Activated CD4-positive, alpha-beta T cell treated with anti-CD3 and anti-CD28 coated beads, Interleukin-2, amount 50 U/mL, for 16 hours (primary cell): ENCODE measurements at places on chromosomes 5 and 9.
A peak's percentile ranks its signal among the peaks of the same experiment; 100 is the strongest.

DNA sequence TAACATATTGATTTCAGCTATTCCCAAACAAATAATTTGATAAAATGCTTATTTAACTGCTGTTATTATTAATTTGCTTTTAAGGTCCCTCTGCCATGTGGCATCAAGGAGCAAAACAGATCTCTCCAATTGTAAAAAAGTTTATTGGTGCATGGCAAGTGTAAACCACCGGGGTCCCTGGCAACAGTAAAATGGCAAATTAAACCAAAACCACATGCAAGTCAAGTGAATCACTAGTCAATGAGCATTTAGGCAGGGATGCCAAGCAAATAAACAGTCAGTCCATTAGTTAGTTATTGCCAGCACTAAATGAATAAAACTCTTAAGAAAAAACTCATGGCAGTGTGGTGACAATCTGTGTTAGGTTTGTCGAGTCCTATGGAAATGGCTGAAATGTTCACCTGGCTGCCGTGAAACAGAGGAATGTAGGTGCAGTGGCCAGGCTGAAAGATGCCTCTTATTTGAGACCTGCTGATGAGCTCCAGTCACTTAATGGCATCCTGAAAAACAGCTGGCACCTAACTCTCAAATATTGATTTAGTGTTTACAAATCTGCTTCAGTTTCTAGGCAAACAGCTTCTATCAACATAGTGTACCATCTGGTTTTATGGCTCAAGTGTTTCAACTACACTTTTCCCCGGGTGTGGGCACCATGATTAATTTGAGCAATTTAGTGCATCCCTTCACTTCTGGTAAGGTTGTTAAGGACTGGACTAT, 296.5 kb upstream of the ITGA1 start:
- no peak for DNase-seq

- DNase-seq = no peak
Observed at GRCh38 chr9:116005205-116005604, 148.4 kb upstream of the PAPPA start.

DNA sequence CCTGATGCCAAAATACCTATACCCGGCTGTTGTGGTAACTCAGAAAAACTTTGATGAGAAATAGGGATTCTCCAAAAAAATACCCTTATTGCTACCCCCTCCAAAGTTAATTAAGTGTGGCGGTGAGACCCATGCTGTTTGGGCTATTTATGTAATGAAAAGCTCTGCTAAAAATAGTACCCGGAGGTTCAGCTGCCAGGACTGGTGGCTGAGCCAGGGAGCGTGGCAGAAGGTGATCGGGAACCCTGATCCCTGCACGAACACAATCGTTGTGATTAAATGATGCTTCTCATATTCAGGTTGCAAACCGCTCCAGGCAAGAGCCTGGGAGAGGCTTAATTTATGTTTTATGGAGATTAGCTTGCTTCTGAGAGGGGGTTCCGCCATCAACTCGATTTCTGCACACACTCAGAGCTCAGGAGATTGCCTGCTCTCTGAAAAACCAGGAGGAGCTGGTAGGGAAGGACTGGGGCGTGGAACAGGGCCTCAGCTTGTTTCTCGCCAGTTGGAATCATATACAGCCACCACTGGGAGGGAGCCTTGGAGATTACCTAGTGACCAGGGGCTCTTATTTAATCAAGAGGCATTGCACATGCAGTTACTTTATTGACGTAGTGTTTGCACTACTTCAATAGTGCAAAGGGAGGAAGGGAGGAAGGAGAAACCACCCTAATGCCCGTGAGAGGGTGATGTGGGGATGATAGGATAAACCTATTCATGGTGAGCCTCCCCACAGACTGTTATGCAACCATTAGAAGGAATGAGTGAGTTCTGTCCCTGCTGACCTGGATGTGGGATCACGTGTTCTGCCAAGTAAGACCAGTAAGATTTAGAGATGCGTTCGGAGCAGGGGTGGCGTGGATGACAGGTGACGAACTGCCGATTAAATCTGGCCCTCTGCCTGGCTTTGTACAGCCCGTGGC, 23.4 kb downstream of the HRH2 start:
- no peak for DNase-seq

- no peak for DNase-seq
Observed at GRCh38 chr5:43286623-43287022, 26.6 kb downstream of the HMGCS1 start.

DNA sequence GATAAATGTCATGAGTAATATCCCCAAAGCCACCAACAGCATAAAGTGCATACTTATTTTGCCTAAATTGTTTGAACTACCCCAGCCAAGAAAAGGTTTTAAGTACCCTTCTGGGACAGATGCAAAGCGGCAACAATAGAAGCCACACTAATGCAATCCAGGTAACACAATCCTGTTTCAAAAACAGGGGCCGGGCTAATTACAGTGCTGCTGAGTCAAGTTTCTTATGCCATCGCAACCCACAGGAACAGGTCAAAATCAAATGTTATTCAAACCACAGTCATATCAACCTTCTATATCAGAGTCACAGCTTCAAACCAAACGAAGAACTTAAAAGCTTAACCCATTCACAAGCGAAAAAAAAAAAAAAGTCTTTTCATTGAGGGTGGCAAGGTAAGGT, 28.3 kb downstream of the EBF1 start:
- no peak for DNase-seq

- no peak for DNase-seq
Observed at GRCh38 chr9:136610426-136610825, 52.3 kb upstream of the EGFL7 start.

- DNase-seq = peak; percentile 87
Observed at GRCh38 chr5:56259002-56259511, 25.9 kb upstream of the ANKRD55 start.

DNA sequence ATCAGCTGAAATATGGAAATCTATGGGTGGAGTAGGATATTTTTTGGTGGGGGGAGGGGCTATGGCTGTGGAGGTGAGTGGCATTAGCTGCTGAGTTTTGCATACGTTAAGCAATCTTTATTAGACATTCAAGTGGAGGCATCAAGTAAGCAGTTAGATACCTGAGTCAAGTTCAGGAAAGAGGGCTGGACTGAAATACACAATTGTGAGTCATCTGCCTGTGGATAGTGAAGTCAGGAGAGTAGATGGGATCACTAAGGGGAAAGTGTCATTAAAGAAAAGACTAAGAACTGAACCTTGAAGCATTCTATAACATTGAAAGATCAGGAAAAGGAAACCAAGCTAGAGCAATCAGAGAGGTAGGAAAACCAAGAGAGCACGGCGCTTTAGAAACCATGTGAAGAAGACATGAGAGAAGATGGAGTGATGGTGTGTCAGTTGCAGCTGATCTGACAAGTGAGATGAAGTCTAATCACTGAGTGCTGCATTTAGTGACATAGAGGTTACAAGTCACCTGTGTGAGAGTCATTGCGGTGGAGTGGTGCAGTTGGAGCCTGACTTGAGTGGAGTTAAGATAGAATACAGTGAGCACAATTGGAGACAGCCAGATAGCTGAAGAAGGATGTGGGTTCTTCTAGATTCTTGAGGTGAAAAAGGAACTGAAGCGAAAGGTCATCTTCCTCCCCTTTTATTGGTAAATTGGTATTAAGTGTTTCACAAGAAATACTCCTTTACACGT, 88.7 kb downstream of the PIP5K1B start:
- DNase-seq = no peak

DNA sequence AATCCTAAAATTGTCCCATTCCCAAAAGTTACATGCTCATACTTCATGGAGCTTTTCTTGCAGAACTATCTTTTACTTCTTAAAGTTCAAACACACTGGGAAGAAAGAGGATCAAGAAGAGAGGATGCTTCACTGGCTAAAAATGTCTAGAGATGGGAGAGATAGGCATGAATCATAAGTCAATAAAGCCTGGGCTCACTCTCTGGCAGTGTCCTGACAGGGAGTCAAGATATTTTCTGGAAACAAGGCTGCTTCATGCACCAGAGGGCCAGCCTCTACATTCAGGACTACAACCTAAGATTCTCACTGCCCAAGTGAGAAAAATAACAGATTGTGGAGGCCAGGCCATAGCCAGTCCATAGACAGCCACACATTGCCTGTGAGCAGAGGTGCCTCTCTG, 1358.4 kb downstream of the EFNA5 start:
- no peak for DNase-seq

DNA sequence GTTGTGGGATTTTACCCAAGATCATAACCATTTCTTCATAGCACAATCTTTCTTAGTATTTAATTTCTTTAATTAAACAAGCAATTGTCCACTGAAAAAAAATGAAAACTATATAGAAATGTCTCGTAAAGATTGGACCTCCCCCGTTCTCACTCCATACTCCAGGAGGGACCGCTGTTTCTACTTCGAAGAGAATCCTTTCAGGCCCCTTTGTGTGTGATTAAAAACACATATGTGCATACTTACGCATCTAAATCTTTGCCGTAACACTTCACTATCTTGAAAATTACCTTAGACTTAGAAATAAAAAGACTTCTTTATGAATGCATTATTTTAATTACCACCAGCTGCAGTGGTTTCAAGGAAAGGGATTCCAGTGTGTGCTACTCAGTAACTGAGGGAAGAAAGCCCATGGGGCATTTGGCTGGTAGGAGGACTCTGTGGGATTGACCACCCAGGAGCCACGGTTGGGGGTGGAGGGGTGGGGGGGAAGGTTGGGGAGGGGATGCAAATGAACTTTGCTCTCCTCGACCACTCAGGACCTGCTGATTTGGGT, 209.1 kb downstream of the FAM114A2 start:
- no peak for DNase-seq

DNA sequence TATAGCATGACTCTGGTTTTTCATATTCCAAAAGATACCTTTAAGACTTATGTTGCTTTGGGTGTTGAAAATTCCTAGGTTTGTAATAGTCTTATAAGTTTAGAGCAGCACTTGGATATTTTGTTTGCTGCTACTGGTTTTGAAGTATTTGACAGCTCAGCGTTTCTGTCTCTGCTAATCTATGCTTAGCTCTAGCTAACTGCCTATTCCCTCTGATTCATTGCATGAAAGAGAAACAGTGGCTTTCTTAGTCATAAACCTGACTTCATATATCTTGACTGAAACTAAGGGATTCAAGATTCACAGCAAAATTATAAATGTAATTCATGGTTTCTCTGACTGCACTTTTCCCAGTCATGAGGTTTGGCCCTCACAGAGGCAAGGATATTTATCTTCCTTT, 35.6 kb upstream of the ANXA1 start:
- peak; percentile 84 for DNase-seq

DNA sequence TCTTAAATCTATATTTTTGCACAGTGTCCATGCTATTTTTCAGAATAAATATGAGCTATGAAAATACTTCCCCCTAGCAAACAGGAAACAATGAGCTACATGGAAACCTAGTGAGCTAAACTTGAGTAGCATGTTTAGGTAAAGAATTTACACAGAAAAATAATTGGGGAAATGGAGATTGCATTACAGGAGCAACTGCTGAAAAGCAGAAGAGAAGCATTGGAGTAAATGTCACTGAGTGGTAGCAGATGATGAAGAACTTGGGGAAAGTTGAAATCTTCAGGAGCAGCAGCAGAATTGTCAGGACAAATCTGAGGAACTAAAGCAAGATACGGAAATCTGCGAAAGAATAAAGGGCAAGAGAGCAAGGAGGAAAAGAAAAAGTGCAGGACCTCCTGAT, 610.3 kb downstream of the TLE1 start:
- DNase-seq = no peak

DNA sequence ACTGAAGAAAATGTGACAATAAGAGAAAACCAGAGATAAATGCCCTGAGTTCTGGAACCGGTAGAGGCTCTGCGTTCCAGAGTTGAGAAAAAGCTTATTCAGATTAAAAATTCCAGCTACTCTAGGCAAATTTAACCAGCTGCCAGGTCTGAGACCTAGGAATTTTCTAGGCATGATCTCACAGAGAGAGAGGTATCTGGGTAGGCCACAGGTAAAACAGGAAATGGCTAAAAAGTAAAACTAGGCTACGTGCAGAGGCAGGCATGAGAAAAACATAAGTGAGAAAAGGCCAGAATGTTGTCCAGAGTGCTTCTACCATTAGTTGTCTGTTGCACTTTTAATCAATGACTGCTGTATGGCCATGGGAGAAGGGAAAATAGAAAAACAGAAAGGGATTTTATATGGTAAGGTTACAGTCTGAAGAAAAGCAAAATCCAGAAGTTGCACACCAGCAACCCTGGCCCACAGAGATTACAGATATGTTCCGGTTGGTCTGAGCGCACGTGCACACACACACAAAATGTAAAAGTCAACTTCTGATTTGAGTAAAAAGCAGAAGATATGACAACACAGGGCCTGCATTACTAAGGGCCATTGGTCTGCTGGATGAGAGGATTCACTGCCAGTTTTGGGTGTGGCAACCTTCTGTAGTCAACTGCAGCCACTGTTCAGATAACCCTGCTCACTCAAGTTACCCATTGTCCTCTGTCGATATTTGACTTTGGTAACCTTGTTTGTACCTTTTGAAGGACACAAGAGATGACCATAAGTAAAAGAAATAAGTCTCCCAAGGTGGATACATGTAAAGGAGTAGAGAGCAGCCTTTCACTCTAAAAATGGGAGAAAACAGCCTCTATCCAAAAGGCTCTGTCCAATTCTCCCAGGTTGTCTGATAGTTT, 266.0 kb downstream of the DTWD2 start:
- DNase-seq = no peak

- no peak for DNase-seq
Observed at GRCh38 chr5:178371362-178372111, 138.9 kb upstream of the PHYKPL start.

GRCh38 chr9:117535973-117536372, 121.1 kb upstream of the ASTN2 start:
- no peak for DNase-seq

DNA sequence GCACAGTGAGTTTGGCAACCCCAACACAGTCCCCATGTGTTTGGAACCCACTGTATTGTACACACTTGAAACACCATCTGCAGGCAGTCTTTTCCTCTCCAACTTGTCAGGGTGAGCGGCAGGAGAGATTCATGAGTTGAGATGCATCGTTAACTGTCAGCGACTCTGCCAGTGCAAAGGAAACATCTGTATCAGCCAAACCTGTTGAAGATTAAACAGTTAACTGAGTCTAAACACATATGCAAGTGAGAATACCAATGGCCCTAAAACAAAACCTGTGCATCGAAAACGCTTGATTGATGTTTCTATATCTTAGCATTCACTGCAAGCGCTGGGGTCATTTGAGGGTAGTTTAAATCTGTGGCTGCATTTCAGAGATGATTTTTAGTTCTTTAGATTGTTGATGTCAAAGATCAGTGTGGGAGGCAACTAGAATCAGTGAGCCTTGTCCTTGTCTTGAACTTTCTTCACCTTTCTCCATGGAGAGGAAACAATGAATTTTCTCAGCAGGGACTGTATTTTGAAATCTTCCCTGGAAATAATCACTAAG, 41.3 kb upstream of the PAM start:
- no peak for DNase-seq

- DNase-seq = peak; percentile 51
Observed at GRCh38 chr9:113963017-113963620, 87.0 kb downstream of the ZNF618 start.
